ENCODE measurements at places on chromosomes 3 and 15. TPM values are rescaled to one million over a fixed set of nuclear protein-coding genes. Genes with fewer than 3 reads are reported as not detected.

The TM6SF1 gene
- 31.2 TPM for total RNA-seq

The ABHD2 gene
- 202 TPM for total RNA-seq

The HIGD2B gene
- not detected for total RNA-seq

The CELF6 gene
- 5.7 TPM for total RNA-seq

DNA sequence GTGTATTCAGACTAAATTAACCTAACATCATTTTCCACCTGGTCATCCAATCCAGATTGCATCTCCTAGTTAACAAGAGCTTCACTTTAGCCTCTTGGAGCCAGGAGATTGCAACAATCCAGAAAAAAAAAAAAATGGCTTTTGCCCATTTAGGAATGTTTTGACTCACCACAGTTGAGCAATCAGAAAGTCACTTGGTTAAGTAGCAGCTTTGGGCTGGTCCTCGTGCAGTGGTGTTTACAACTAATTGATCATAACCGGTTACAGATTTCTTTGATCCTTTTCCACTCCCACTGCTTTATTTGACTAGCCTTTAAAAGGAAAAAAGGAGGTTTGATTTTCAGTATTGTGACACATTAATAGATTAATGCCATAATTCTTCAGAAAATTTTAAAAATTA, 688.8 kb upstream of the CCDC54 start:
- no peaks in the 10 kb centered on the region for H3K27me3 ChIP-seq
- DNase-seq: no peak
- H3K4me1 ChIP-seq: no peaks in the 10 kb centered on the region
- H3K4me3 ChIP-seq: no peak overlapping the region
- no peak overlapping the region for H3K27ac ChIP-seq

GRCh38 chr3:18354701-18355100, 70.4 kb downstream of the SATB1 start:
- H3K36me3 ChIP-seq: peaks cover 16% of the 10 kb centered on the region
- no peak for DNase-seq
- H3K4me1 ChIP-seq: no peaks in the 10 kb centered on the region
- no peak overlapping the region for H3K4me3 ChIP-seq
- H3K27ac ChIP-seq: no peak overlapping the region

DNA sequence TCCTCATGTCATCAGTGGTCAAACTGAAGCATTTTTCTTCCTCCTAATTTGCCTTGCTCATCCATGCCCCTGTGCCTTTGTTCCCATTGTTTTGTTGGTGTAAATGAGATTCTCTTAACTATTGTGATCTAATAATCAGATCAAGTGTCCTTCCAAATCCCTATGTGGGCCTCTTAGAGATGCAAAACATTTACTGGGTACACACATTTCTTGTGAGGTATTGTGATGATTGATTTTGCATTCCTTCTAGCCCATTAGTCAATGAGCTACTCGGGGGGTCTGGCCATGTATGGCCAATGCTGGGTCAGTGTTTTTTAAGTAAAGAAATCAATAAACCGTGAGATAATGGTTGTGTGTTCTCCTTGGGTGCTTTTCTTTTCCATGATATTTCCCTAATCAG, 580.4 kb downstream of the VGLL3 start:
- no peak for DNase-seq
- H3K4me3 ChIP-seq: no peak overlapping the region
- no peaks in the 10 kb centered on the region for H3K27me3 ChIP-seq
- H3K27ac ChIP-seq: no peak overlapping the region
- H3K4me1 ChIP-seq: no peaks in the 10 kb centered on the region

GRCh38 chr3:195040773-195041520, 230.0 kb downstream of the XXYLT1 start:
- H3K4me1 ChIP-seq: no peaks in the 10 kb centered on the region
- no peak for DNase-seq

DNA sequence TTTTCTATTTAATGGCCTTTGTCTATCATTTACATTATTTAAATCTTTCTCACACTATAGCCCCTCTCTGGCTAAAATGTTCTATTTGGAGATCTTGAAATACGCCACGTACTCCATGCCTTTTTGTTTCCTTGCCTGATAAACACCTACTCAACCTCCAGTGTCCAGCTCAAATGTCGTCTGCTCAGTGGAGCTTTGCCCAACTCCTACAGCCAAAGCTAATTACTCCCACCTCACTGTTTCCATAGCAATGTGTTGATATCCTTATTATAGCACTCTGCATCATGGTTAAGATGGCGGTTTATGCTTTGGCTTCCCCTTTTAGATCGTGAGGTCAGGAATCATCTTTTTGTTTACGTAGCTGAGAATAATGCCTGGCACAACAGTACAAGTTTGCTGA, 55.9 kb downstream of the NGLY1 start:
- no peak overlapping the region for H3K27ac ChIP-seq
- H3K4me3 ChIP-seq: no peak overlapping the region
- no peaks in the 10 kb centered on the region for H3K4me1 ChIP-seq

DNA sequence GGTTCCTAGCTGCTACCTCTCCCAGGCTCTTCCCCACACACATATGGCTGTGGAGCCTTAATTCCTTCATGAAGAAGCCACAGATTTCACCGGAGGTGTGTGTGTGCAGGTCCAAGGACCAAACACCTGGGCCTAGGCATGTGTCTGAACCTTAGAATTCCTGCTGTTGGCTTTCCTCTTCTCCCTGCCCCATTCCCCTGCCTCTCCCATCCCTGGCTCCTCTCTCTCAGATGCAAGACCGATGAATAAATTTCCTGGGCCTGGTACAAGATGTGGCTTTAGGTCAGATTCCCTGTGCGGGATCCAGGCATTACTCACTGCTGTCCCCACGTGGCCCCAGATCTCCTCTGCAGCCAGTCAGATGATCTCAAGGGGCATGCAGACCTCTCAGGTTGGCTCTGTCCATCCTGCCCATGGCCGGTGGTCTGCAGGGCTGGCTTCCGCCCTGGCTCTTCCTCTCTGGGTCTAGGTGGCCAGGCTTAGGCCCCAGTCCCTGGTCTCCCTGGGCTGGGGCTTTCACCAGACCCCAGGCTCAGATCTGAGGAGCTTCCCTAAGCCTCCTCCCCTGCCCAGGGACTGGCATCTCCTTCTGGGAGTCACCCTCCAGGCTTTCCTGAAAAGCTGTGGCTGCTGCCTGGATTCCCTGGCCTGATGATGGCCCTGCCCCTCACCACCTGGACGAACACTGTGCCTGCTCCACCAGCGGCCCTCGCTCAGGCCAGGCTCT, 20.5 kb downstream of the CCR9 start:
- no peak overlapping the region for H3K27ac ChIP-seq
- no peak for DNase-seq
- no peaks in the 10 kb centered on the region for H3K27me3 ChIP-seq
- no peak overlapping the region for H3K4me3 ChIP-seq

DNA sequence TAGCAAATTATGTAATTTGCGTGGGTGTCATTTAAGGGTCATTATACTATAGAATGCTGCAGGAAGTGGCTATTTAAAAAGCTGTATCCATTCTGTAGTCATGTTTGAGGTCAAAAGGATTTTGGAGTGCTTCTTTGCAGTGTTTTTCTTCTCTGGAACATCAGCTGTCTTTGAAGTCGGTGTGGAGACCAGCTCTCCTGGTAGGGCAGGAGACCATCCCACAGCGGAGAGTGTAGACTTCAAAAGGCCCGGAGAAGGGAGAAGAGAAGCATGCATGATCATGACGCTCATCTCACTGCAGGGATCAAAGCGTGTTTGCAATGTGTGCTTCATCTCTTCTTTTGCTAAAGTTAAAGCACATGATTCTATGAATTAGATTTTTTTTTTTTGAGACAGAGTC, 19.9 kb downstream of the PXK start:
- H3K27me3 ChIP-seq: no peaks in the 10 kb centered on the region
- H3K27ac ChIP-seq: no peak overlapping the region

DNA sequence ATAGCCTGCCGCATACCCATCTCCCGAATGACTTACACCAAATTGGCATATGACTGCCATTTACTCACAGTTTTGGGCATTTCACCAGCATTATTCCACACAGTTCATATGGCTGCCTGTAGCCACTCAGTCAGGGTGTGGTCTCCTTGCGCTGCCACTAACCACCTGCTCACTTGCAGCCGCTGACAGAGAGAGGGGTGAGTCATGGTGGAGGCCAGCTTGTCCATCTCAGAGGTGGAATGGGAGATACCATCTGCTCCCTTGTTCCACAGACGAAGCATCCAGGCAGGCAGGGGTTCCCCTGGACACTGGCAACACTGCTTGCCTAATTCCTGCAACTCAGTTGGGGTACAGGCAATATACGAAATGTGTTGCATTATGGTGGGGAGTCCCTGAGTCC, 15.6 kb downstream of the CCRL2 start:
- H3K4me3 ChIP-seq: no peak overlapping the region
- H3K27me3 ChIP-seq: no peaks in the 10 kb centered on the region
- peaks cover 13% of the 10 kb centered on the region for H3K4me1 ChIP-seq
- no peak for DNase-seq

DNA sequence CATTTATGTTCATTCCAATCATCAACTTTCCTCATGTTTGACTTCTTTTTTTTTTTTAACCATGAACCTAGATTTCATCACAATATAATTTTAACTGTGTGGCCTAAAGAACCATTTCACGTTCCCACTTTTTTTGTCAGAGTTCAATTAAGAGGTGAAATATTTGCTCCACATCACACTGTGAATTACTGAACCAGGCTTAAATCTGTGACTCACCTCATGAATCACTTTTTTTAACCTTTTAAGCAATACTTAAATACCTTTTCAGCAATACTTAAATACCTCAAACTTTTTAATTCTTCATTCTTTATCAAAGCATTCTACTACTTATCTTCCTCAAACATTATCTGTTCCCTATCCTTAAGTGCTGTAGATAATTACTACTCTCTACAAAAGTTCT, 137.6 kb downstream of the SI start:
- no peak overlapping the region for H3K27ac ChIP-seq
- H3K27me3 ChIP-seq: no peaks in the 10 kb centered on the region
- H3K4me1 ChIP-seq: no peaks in the 10 kb centered on the region
- no peak overlapping the region for H3K4me3 ChIP-seq
- H3K36me3 ChIP-seq: no peaks in the 10 kb centered on the region
- no peak for DNase-seq
